ENCODE measurements at places on chromosomes 5 and 9.

DNA sequence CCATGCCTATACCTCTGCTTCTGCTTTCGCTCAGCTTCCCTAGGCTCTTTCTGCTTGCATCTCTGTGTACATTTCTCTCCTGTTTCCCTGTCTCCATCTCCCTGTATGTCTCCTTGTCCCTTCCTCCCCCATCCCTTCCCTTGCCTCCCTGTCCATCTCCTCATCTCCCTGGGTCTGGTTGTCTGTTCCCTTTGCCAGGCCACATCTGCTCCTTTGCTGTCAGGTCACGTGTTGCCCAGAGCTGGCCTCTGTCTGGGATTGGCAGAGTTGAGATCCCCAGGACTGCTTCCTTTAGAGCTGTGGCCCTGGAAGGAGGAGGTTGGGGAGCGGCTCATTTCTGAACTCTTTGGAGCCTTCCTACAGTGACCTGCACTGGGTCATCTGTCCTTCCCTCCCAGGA is 31.8 kb upstream of the PTGS1 start:
- no peak for DNase-seq

GRCh38 chr5:93421987-93422401 is 159.0 kb downstream of the NR2F1-AS1 start:
- no peak for DNase-seq

- DNase-seq, result no peak
Measured at GRCh38 chr5:74205767-74206578, 434.6 kb downstream of the ENC1 start.

- DNase-seq, result no peak
Measured at GRCh38 chr5:116386633-116387032, 188.0 kb downstream of the SEMA6A start.

DNA sequence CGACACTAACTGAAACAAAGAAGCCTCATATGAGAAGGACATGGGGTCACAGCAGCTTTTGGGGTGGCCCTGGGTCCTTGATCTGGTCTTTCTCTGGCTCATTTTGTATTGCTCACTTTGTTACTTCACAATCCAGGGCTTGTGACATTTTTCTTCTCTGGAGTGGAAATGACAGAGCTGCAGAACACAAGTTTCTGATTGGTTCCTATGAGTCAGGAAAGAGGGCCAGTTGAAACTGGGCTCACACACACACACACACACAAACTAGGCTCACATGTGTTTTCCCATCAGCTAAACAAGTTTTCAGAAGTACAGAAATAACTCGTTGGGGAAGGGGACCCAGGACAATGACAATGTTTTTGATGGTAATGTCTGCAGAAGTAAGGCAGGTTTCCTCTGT is 54.3 kb downstream of the TMC1 start:
- DNase-seq, result no peak

- DNase-seq, result no peak
Measured at GRCh38 chr9:77374266-77374665, 196.9 kb downstream of the VPS13A start.

DNA sequence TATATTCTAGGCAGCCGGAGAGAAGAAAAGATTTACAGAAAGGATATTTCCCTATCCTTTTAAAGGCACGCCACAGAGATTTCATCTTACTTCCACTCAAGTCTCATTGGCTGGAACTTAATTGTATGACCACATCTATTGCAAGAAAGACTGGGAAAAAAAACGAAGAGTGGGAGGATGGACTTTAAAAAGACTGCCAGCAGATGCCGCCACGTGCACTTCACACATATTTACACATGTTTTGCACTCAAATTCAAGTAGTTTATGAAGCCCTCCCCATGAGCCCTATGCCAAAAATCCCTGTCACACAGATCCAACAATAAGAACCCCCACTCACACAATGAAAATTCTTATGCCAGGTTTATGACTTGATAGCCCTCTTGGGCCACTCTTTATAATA is 138.5 kb upstream of the TYRP1 start:
- DNase-seq, result no peak

- no peak for DNase-seq
Measured at GRCh38 chr5:416636-416960, 26.4 kb upstream of the EXOC3 start.

DNA sequence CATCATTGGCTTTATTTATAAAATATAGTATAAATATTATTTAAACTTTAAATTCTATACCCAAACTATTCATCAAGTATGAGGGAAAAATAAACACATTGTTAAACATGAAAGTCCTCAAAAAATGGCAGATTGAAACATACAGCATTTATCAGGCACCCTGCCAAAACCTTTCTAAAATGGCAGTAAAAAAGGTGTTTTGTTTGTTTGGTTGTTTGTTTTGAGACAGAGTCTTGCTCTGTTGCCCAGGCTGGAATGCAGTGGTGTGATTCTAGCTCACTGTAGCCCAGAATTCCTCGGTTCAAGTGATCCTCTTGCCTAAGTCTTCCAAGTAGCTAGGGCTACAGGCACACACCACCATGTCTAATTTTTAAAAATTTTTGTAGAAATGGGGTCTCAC is 60.1 kb upstream of the ECM2 start:
- DNase-seq, result no peak

- no peak for DNase-seq
Measured at GRCh38 chr9:81558091-81558830, 131.1 kb downstream of the TLE1 start.

GRCh38 chr5:56760723-56761122 is 54.6 kb upstream of the MAP3K1 start:
- DNase-seq, result no peak

- no peak for DNase-seq
Measured at GRCh38 chr5:146630472-146630871, 114.5 kb upstream of the GPR151 start.

DNA sequence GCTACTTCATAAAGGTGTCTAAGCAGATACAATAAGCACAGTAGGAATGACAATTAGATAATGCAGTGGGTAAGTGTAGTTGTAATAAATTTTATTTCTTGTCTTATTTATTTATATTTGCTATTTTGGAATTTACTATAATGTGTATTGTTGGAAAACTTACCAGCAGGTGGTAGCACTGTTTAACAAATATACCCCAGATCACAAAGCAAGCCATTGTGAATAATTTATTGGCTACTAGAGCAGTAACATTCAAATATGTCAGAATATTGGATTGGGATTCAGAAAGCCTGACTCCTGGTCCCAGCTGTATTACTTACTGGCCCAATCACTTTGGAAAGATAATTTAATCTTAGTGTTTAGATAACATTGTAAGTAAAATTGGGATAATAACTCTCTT is 78.0 kb downstream of the ISOC1 start:
- no peak for DNase-seq

GRCh38 chr9:114721491-114722079 is 39.6 kb upstream of the TEX48 start:
- no peak for DNase-seq

- DNase-seq, result no peak
Measured at GRCh38 chr9:89071591-89071990, 80.3 kb downstream of the S1PR3 start.

GRCh38 chr5:156326718-156327259 is at the start of gene SGCD:
TSS of gene SGCD (plus strand) at chr5:156327164.
- DNase-seq, result peak; percentile 88

DNA sequence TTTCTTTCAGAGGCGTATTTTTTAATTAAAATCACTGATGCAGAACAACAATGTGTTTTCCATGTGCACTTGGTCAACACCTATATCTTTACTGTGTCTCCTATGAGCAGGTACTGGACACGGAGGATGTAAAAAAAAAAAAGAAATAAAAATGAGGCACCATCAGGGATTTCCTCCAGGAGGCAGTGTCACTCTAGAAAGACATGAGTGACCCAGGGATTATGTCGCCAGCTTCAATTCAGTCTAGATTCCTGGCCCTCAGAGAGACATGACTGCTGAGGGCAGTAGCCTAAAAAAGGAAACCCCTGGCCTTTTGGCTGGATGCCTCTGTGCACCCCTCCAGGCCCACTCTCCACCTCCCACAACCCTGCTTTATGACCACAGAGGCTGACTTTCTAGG is 18.3 kb upstream of the IL33 start:
- no peak for DNase-seq

DNA sequence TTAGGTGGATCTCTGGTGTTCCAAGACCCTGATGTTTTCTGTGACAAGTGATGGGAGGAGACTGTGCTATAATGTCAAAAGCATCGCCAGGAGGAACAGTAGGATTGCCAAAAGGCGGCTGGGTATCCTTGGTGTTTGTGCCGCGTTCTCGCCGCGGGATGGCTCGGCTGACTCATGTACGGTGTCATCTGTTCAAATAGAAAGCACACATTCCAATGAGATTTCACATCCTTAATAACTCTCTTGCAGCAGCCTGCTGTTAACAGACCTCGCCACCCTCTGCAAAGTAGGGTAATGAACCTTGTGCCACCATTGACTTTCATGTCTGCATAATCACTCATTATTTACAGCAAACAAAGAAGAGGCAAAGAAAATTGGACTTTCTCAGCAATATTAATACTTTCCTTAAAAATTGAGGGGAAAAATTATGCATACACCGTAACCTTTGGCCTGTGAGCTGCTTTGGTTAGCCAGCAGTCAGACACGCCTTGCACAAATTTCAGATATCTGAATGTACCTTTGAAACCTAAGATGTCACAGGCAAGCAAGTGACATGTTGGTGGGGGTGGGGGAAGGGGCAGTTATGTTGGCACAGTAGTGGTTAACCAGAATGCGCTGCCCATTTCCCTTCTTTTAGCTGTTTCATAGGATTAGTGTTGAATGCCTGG is 289.4 kb downstream of the EFNA5 start:
- DNase-seq, result peak; percentile 38

- no peak for DNase-seq
Measured at GRCh38 chr9:137022662-137023008, 5.4 kb downstream of the ABCA2 start.

DNA sequence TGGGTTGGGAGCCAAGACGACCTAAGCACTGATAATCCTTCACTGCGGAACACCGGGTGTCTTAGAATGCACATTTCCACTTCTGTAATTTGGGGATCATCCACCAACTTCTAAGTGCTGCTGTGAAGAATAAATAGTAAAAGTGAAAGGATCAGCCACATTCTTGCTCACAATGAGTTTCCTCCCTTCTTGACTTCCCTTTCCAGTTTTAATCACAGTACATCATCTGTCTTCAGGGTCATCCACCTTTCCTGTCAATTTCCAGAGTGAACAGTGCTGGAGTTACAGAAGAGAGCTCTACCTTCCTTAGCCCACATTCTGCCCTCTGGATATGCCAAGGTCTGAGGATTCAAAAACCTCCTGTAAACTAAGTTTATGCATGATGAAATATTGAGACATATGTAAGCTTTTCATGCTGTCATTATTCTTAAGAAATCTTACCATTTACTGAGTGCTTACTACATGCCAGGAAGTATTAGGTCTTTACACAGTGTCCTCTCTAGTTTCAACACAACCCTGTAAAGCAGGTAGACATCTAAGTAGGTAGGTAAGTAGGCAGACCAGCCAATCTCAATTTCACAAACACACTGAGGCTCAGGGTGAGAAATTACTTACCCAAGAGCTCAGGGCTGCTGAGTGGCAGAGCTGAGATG is 105.2 kb downstream of the CDK5RAP2 start:
- DNase-seq, result no peak

GRCh38 chr9:110399983-110400382 is 62.3 kb upstream of the TXNDC8 start:
- no peak for DNase-seq
